ENCODE measurements at places on chromosomes 6 and 20.

- no peak for DNase-seq
Observed at GRCh38 chr20:45329497-45330319, 18.5 kb downstream of the SDC4 start.

DNA sequence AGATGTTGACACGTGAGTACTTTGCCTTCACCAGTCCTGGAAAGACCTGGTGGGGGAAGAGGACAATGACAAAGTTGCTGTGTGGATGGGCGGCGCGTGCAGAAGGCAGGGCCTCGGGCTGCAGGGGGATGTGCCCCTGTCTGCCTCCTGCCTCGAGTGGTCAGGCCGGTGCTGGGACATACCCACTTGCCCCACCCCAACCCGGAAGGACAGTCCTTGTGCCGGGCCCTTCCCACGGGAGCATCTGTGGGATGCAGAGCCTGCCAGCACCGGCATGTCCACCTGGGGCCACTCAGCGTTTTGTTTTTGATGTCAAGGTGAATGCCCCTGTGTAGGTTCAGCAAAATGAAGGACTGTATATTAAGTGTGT, 60.5 kb upstream of the BHLHE23 start:
- DNase-seq, result no peak

DNA sequence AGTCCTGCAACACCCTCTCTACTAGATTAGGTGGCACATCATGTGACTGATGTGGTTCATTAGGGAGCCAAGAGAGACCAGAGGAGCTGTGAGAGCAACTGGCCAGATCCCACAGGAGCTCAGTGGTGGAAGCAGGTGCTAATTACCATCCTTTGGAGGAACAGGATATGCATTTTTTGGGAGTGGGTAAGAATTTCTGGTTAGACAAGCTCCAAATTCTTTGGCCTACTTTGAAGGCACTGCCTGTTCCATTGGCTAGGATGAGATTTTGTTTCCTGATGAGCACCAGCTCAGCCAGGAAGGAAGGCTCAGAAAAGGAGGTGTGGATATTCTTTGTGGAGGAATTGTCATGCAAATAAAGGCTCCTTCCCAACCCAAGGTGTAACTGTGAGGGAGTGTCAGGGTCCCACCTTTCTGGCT, 130.3 kb upstream of the BMP2 start:
- no peak for DNase-seq

- no peak for DNase-seq
Observed at GRCh38 chr6:110341663-110342596, 16.2 kb downstream of the METTL24 start.
